ENCODE measurements at places on chromosomes 13 and 19. TPM values are rescaled to one million over a fixed set of nuclear protein-coding genes. Genes with fewer than 3 reads are reported as not detected.

DNA sequence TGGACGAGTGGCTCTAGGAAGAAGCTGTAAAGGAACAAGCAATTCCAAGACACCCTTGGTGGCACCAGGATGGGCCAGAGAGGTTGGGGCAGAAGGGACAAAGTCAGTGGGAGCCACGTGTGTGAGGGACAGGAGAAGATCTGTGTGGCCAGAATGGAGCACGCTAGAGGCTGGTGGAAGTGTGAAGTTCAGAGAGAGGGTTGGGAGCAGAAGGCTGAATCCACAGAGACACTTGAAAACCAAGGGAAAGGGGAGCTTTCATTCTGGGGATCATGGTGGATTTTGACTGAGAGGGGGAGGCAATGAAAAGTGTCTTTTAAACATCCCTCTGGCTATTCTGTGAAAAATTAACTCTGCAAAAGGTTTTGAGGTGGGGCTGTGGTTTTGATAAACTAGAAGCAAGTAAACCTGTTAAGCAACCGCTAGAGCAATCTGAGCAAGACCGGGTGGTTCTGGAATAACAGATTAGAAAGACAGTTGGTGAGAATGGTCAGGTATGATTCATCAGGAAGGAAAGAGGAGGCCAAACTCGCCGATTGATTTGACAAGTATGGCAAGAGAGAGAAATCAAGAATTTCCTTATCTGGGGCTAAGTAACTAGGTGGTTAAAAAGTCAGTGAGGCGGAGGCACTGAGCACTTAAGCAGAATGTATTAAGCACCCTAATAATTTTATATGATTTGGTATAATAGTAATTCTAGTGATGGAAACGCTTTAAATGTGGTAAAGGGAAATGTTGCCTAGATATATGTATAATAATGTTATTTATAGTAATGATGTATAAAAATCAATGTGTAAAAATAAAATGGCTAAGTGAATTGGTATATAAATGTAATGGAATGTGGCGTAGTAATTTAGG lies 140.0 kb downstream of the MYO16 start:
- peak; percentile 2 for DNase-seq

GRCh38 chr19:46954993-46955812 lies 64.4 kb upstream of the NPAS1 start:
- DNase-seq: peak; percentile 69

DNA sequence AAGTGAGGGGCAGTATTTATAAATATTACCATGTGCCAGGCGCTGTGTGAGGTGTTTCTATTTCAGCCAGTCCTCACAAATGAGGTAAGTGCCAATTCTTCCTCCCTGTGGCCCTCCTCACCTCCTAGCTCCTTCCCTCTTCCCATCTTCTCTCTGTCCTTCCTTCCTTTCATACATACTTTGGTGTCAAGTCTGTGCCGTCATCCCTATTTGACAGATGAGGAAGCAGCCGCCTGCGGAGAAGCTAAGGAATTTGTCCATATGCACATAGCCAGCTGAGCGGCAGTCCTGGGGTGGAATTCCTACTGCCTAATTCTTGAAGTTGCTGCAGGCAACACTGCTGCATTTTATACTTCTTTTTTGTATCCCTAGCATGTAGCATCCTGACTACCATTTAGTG lies 150.8 kb downstream of the B3GLCT start:
- no peak for DNase-seq

DNA sequence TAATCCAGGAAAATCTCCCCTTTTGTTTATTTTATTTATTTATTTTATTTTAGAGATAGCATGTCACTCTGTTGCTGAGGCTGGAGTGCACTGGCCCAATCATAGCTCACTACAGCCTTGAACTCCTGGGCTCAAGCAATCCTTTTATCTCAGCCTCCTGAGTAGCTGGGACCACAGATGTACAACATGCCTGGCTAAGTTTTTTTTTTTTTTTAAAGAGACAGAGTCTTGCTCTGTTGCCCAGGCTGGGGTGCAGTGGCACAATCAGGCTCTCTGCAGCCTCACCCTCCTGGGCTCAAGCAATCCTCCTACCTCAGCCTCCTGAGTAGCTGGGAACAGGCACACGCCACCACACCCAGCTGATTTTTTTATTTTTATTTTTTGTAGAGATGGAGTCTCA lies 6.3 kb upstream of the PDCD2L start:
- DNase-seq: no peak

Gene ZNF729
- not detected for total RNA-seq

- DNase-seq: no peak
Measured at GRCh38 chr13:76503766-76504165, 382.4 kb downstream of the KCTD12 start.

DNA sequence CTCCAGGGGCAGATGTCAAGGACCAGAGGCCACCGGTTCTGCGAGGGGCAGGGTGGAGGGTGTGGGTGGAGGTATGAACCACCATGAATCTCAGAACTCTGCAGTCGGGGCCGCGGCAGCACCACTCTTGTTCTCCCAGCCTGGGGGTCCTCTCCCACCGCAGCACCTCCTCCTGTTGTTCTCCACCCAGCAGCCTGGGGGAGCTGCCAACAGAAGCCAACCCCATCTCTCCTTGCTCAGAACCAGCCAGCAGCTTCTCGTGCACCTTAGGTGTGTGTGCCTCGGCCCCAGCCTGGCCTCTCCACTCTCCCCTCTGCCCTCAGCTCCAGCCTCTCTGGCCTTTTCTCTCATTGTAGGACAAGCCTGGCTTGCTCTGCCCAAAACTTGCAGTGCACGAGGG lies 31.9 kb upstream of the CCNE1 start:
- no peak for DNase-seq

GRCh38 chr13:63345835-63346234 lies 1930.2 kb upstream of the PCDH20 start:
- DNase-seq: peak; percentile 11

- DNase-seq: no peak
Measured at GRCh38 chr19:50020481-50020880, 4.7 kb downstream of the VRK3 start.

DNA sequence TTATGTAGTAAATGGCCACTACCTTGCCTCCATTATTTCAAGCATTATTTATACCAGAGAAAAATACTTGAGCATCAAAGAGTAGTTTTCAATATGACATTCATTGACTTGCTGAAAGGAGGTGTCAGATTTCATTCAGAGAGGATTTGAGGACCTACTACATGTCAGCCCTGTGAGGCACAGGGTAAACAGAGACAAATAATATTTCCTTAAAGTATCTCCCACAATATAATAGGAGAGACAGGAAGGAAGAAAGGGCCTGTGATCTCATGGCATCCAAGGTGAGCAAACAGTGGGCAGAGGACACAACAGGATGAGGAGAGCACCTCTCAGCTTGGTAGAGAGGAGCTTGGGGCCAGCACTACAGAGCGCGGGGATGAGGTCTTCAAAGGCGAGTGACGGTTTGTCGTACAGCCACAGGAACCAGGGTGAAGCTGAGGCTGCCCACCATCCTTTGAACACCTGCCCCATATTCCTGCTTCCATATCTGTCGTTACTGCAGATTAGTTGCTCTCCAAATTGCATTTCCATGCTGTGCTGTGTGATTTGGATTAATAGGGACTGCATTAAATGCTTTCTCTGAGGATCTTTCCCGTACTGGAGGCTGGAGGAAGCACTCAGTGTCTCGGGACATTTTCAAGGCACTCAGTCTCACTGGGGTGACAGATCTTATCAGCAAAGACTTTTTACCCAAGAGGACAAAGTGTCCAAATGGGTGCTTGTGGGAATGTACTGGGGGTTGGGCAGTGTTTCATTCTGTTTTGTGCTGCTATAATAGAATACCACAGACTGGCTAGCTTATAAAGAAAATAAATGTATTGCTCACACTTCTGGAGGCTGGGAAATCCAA lies 59.2 kb downstream of the GJA3 start:
- DNase-seq: no peak

Gene CYP2A13
- not detected for total RNA-seq

DNA sequence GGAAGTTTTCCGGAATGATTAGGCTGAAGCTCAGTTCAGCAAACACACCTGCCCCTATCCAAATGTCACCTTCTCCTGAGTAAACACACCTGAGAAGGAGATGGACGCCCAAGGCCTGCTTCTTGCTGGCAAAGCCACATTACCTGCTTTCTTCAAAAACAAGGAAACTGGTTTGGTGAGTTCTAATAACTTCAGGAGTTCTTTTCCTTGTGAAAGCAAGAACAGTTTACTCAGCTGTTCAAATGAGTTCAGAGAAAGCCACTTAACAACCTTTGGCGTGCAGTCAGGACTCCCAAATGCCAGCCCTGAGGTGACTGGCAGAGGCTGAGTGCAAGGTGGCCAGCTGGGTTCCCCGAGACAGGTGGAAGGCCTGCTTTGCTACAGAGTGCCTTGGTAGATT lies 160.5 kb downstream of the STK24 start:
- no peak for DNase-seq

All from fibroblast of villous mesenchyme (primary cell).